ENCODE measurements at places on chromosomes 11 and 22. TPM values are rescaled to one million over a fixed set of nuclear protein-coding genes. Genes with fewer than 3 reads are reported as not detected.

Gene AP5B1
- total RNA-seq = 16.4 TPM

DNA sequence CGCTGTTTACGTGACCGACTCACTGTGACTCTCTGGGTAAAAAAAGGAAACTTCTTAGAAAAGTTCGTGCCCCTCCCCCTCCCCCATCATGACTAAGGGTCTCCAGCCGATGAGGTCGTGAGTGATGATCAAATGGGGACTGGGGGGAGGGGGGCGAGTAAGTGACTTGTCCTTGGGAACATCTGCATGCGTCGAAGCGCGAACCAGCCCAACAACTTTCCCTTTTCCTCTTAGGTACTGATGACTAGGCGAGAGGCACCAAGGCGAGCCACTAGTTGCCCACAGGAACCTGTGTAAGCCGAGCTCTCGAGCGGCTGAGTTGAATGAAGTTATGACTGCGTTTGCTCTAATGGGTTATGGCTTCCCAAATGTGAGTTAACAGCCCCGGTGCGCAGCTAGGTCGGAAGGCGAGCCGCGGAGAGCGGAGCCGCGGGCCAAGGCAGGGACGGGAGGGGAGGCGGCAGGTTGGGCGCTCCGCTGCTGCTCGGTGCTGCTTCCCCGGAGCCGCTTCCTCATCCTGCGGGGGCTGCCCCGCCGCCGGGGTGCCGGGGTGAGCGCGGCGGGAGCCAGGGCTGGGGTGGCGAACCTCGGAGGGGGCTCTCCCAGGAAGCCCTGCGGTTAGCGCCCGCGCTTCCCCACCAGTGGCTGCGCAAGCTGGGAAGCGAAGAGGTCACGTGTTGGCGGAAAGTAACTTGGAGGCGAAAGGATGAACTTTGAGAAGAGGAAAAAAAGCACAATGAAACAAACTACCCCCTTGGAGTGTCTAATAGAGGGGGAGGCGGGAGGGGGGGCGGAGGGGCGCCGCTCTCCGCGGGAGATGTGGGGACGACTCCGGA lies 22.1 kb upstream of the BDNF start:
- DNase-seq = peak; percentile 71

- DNase-seq = no peak
Measured at GRCh38 chr11:57896361-57897145, 127.1 kb upstream of the OR9Q1 start.

- no peak for DNase-seq
Measured at GRCh38 chr11:9619004-9619403, 44.9 kb upstream of the SWAP70 start.

DNA sequence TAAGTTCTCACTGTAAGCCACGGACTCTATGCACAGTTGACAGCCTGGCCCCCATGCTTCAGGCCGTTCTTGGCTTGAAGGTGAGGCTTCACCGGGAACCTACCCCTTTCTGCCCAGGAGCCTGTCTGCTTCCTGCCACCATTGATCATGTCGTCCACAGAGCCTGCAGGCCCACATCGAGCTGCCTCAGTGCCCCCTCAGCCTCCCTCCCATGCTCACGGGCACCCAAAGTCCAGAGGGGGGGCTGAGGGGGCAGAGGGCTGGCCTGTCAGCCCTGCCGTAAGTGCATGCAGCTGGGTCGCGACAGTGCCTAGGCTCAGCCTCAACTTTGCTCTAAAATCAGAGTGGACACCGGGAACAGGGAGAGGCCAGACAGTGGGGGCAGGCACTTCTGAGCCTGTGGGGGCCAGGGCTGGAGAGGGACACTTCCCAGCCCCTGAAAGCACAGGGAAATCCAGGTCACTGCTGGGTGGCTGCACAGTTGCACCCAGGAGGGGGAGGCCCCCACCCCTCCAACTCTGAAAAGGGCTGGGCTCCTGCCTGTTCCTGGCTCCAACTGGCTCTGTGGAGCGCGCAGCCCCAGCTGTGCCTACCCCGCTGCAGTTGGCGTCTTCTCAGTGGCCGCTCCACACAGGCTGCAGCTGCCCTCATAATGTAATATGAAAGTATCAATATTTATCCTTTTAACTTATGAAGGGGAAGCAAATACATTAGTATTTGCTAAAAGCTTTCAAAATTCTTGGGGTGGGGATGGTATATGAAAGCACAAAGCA lies 598.6 kb downstream of the DLG2 start:
- no peak for DNase-seq
